ENCODE measurements at places on chromosomes 3 and 15. TPM values are rescaled to one million over a fixed set of nuclear protein-coding genes. Genes with fewer than 3 reads are reported as not detected.

Gene CLRN1
- not detected for polyA plus RNA-seq

Gene TMEM108
- polyA plus RNA-seq, result not detected

Gene ONECUT1
- not detected for polyA plus RNA-seq

- H3K36me3 ChIP-seq, result peaks cover 70% of the 10 kb centered on the region
- no peak overlapping the region for H3K27ac ChIP-seq
- DNase-seq, result no peak
- peaks cover 3% of the 10 kb centered on the region for H3K4me1 ChIP-seq
Measured at GRCh38 chr15:50979041-50979440, 70.6 kb downstream of the AP4E1 start.

DNA sequence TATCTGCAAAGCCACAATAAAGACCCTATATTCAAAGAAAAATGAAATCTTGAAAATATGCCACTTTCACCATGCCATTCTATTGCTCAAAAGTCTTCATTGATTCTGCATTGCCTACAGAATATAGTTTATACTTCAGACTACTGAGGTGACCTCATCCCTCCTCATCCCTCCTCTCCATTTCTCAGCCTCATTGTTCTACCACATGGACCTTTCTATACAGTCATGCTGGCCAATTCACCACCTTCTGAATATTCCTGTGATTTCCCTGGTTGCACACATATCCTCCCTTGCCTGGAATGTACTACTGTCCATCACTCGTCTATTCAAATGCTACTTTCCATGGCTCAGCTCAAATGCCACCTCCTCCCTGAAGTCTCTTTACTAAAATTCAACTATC lies 3.5 kb upstream of the COL8A1 start:
- H3K27ac ChIP-seq, result no peak overlapping the region

GRCh38 chr3:135056084-135056730 lies 261.1 kb downstream of the EPHB1 start:
- H3K27ac ChIP-seq, result no peak overlapping the region
- no peak overlapping the region for H3K4me3 ChIP-seq
- no peaks in the 10 kb centered on the region for H3K36me3 ChIP-seq
- no peak for DNase-seq
- no peaks in the 10 kb centered on the region for H3K27me3 ChIP-seq
- no peaks in the 10 kb centered on the region for H3K4me1 ChIP-seq

GRCh38 chr15:48657950-48658591 lies 12.6 kb upstream of the FBN1 start:
- H3K4me3 ChIP-seq, result no peak overlapping the region
- H3K27me3 ChIP-seq, result no peaks in the 10 kb centered on the region
- no peaks in the 10 kb centered on the region for H3K36me3 ChIP-seq
- DNase-seq, result no peak

All from naive thymus-derived CD8-positive, alpha-beta T cell (primary cell).